ENCODE measurements at places on chromosomes 5 and 9.
A peak's percentile ranks its signal among the peaks of the same experiment; 100 is the strongest.

- no peak for DNase-seq
Measured at GRCh38 chr5:98173334-98173733, 600.1 kb upstream of the RGMB start.

DNA sequence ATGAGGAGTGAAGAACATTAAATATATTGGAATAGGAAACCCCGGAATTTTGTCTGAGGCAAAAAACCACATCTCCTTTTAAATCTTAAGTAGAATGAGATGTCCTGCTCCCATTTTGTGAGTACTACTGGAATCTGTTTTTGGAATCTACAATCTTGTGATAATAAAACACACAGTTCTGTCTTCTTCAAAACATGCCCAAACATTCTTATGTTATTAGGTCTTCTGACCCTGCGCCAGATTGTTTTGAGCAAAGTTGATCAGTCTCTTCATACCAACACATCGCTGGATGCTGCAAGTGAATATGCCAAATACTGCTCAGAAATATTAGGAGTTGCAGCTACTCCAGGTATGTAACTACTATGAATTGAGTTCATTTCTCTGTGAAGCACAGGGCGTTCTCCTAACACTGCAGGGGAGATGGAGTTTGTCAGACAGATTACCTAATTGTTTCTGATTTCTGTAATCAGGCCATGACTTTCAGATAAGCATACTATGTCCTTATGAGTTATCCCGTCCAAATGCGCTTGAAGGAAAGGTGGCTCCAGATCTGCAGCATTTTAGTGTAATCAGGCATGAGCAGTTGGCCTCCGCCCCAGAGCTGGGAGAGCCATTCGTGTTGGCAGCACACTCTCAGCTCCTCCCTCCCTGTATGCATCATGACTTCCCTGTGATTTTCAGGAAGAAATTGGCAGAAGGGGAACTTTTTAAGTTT is 88.0 kb downstream of the NLN start:
- DNase-seq: no peak

- DNase-seq: peak; percentile 44
Measured at GRCh38 chr5:139710319-139711066, 62.3 kb downstream of the CXXC5 start.

DNA sequence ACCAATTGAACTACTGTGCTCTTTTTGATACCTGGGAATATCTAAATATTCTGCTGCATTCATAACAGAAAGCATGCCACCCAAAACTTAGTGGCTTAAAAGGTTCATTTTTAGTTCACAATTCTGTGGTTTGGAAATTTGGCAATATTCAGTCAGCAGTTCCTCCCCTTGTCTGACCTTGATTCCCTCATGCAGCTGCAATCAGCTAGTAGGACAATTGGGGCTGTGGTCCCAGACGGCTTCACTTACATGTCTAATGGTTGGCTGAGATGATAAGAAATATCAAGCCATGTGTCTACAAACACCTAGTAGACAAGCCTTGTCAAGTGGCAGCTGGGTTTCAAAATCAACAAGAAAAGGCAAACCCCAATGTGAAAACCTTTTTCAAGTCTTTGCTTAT is 51.3 kb downstream of the ANXA1 start:
- no peak for DNase-seq

- no peak for DNase-seq
Measured at GRCh38 chr9:85640425-85640824, 101.3 kb downstream of the AGTPBP1 start.

All from stimulated activated CD4-positive, alpha-beta T cell treated with anti-CD3 and anti-CD28 coated beads, Interleukin-4, amount 100 ng/mL, for 1 hour (primary cell).